ENCODE measurements at places on chromosomes 3 and 15. TPM values are rescaled to one million over a fixed set of nuclear protein-coding genes. Genes with fewer than 3 reads are reported as not detected.

BCHE gene
- not detected for total RNA-seq

UROC1 gene
- not detected for total RNA-seq

DNAJA4 gene
- total RNA-seq = 18.8 TPM

DUOXA2 gene
- not detected for total RNA-seq

GRCh38 chr15:75178171-75178937 lies 23.3 kb upstream of the C15orf39 start:
- DNase-seq = no peak

DNA sequence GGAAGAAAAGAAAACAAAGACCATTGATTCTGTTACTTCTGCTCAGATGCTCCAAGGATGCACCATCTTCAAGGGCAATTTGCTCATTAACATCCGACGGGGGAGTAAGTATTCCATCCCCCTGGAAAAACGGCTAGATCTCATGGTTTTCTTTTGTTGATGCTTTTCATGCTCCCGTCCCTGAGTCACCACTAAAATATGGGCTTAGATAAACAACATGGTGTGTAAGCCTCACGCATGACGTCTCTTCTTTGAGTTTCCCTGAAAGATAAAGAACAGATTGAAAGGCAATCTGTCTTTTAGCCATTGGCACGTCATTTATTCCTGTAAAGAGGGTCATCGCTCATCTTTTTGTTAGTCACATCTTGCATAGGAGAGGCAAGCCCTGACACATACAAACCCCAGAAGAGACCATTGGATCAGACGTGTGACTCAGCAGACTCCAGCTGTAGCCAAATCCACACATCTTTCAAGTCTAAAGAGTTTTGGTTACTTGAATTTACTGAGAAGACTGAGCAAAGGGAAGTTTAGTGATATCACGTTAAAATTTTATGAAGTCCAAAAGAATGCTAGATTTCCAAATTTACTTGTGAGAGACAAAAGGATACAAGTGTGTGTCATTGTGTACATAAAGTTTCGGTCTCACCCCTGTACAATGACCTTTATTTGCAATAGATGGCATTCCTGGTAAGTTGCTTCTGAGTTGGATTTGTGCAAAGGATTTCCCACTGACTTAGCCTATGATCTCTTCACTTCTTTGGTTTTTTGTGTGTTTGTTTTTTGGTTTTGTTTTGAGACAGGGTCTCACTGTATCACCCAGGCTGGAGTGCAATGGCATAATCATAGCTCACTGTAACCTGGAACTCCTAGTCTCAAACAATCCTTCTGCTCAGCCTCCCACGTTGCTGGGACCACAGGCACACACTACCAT lies 110.5 kb downstream of the PGPEP1L start:
- no peak for DNase-seq

DNA sequence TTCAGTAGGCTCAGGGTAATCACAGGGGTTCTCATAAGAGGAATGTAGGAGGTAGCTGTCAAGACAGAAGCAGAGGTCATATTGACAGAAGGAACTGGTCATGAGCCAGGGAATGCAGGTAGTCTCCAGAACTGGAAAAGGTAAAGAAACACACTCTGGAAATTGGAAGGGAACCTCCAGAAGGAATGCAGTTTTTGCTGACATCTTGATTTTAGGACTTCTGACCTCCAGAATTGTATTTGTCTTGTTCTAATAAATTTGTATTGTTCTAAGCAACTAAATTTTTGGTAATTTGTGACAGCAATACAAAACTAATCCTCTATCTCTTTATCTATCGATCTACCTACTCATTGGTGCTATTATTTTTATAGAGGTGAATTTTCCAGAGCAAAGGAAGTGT lies 49.2 kb downstream of the OTOL1 start:
- no peak for DNase-seq

DNA sequence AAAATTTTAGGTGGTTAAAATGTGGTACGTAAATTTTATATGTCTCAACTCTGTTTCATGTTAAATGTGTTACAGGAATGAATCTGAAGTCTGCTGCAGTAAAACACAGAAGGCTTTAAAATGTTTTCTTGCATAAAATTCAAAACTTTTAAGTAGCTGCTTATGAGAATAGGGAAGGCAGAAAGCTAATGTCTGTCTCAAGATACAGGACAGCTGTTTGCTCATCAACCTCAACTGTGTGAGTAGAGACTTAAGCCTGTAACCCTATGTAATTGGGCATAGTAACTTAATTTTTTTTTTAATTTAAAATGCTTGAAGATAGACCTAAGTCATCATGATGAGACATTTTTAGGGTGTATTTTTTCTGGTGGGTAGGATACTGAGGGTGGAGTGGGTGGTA lies 38.9 kb downstream of the ZFAND6 start:
- DNase-seq = no peak

DNA sequence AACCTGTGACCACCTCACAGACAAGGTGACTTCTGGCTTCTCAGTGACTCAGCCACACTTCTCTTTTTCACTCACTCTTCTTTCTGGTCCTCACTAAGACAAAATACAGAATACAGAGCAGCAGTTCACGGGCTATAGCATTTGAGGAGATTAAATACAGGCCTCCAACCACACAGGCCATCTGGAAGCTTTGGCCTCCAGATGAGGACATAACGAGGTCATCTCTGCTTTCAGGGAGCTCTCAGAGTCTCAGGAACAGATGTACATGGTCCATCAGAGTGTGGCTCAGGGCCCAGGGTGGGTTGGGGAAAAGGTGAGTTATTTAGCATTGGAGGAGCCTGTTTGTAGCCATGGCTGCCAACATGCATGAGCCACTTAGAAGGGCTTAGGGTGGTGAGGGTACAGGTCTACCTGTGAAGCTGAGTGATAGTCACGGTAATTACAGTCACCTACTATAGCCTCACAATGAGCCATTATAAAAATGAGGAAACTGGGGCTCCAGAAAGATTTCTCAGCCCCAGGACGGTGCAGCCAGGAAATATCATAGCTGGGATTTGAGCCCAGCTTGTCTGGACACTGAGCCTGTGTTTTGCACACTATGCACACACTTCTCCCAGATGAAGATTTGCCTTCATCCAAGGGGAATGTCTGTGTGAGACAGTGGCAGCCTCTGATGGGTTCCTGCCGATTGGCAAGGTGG lies 159.8 kb upstream of the CTDSPL start:
- DNase-seq = no peak

DNA sequence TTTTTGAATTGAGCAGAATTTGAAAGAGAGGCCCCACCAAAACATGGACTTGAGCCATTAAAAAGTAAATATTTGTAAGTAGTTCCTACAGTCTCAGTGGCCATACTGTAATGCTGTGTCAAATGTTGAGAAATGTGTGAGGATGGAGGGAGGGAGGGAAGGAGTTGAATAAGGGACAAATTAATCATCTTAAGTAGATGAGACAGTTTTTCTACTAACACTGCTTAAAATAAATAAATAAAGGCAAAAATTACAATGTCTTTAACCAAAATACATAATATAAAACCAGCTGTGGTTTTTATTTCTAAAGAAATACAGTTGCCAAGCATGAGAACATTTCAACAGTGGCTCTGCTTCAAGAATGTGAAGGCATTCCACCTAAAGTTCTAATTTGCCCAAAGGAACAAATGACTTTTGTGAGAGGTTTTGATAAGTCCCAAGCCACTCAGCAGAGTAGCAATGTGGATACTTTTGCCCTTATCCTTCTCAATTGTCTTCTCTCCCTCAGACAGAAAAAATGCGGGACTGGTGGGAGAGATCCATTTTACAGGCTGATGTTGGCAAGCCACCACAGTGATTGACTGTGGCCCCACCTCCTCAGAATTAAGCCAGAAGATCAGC lies 427.0 kb upstream of the RARB start:
- no peak for DNase-seq

GRCh38 chr3:89472101-89472500 lies 364.7 kb downstream of the EPHA3 start:
- DNase-seq = no peak

- DNase-seq = no peak
Observed at GRCh38 chr3:52432691-52433141, 12.2 kb downstream of the SEMA3G start.

Measured in activated B cell treated with CpG ODN at 0.5 μM for 24 hours (primary cell).